Panc1 (cell line): ENCODE measurements at places on chromosomes 11 and 22.

- no peaks in the 10 kb centered on the region for H3K4me1 ChIP-seq
- no peaks in the 10 kb centered on the region; the same call in none of the 2 replicates for H3K27me3 ChIP-seq
- DNase-seq = no peak
- H3K36me3 ChIP-seq = no peaks in the 10 kb centered on the region
- no peak overlapping the region for H3K27ac ChIP-seq
Observed at GRCh38 chr11:117475716-117476530, 148.3 kb downstream of the CEP164 start.

DNA sequence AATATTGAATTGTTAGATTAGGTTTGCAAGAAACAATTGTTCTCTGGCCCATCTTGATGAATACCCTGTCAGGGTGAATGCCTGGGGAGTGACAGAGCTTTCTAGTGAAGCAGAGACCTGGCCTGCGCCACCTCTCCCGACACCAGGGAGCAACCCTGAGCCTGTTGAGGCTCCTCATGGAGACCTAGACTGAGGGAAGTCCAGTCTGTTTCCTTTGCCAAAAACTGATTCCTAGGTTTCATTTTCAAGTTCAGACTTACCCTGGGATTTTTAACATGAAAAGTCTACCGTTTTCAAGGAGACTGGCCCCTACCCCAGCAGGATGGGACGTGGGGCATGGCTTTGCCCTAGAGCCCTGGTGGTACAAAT lies 173.7 kb upstream of the SORL1-AS1 start:
- no peak overlapping the region for H3K4me3 ChIP-seq
- no peak overlapping the region for H3K27ac ChIP-seq
- H3K27me3 ChIP-seq = no peaks in the 10 kb centered on the region
- H3K4me1 ChIP-seq = no peaks in the 10 kb centered on the region

- H3K27me3 ChIP-seq = no peaks in the 10 kb centered on the region
- no peak overlapping the region for H3K4me3 ChIP-seq
- no peak overlapping the region for H3K27ac ChIP-seq
- H3K4me1 ChIP-seq = no peaks in the 10 kb centered on the region
Observed at GRCh38 chr11:70119502-70119901, 41.4 kb downstream of the ANO1 start.

- H3K36me3 ChIP-seq = no peaks in the 10 kb centered on the region
- H3K27me3 ChIP-seq = no peaks in the 10 kb centered on the region
- peaks cover 17% of the 10 kb centered on the region for H3K4me1 ChIP-seq
- no peak for DNase-seq
Observed at GRCh38 chr11:910044-910588, 494 bp downstream of the CHID1 start.

GRCh38 chr11:68229601-68230000 lies 16.5 kb upstream of the KMT5B start:
- no peaks in the 10 kb centered on the region for H3K27me3 ChIP-seq
- H3K27ac ChIP-seq = no peak overlapping the region
- DNase-seq = no peak

GRCh38 chr22:23532731-23533130 lies 47.4 kb downstream of the IGLL1 start:
- H3K27ac ChIP-seq = no peak overlapping the region
- no peaks in the 10 kb centered on the region for H3K27me3 ChIP-seq
- peaks cover 7% of the 10 kb centered on the region; the same call in 1 of the 2 replicates for H3K4me1 ChIP-seq
- H3K4me3 ChIP-seq = no peak overlapping the region

DNA sequence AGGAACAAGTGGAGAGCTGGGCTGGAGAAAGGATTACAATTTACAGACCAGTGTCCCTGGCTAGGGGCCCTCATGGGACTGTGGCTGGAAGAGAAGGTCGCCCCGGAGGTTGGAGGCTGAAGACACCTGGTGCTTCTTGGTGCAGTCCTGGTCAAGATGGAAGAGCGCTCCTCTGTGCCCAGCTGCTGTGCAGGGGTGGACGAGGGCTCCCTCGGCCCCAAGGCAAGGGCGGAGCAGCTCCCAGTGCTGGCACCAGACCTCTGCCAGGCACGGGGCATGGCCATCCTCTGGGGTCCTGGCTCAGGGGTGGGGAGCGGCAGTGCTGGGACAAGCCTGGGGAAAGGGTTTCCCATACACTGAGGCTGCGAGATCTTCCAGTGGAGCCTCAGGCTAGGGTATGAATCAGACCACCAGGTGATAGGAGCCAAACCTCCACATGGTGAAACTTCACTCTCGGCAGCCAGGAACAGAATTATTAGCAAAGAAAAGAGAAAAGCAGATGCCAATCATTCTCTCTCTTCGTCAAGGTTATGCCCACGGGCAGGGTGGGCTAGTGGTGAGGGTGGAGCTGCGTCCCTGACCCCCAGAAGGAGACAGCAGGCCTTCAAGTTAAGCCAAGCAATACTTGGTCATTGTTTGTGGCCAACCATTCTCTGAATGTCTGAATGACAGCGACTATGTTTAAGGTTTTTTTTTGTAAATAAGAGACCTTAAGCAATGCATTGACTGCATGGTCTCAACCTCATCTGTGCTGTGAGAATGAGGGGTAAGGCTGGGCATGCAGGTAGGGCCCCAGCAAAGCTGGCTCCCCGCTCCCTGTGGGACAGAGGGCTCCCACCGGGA lies 32.1 kb downstream of the PPM1F start:
- H3K4me3 ChIP-seq = no peak overlapping the region
- no peak for DNase-seq
- no peaks in the 10 kb centered on the region; the same call in 1 of the 2 replicates for H3K4me1 ChIP-seq
- H3K36me3 ChIP-seq = no peaks in the 10 kb centered on the region
- no peak overlapping the region for H3K27ac ChIP-seq

GRCh38 chr11:8262552-8263108 lies 1.0 kb downstream of the LMO1 start:
- no peak for DNase-seq
- no peaks in the 10 kb centered on the region for H3K36me3 ChIP-seq
- H3K27ac ChIP-seq = no peak overlapping the region
- peaks cover 9% of the 10 kb centered on the region for H3K4me1 ChIP-seq

GRCh38 chr11:74734559-74734925 lies 3.3 kb upstream of the CHRDL2 start:
- no peak for DNase-seq
- H3K4me3 ChIP-seq = no peak overlapping the region

GRCh38 chr11:3219281-3219892 lies 774 bp upstream of the MRGPRG start:
- no peak for DNase-seq
- H3K36me3 ChIP-seq = no peaks in the 10 kb centered on the region
- H3K27ac ChIP-seq = no peak overlapping the region
- H3K27me3 ChIP-seq = peaks cover 20% of the 10 kb centered on the region
- peaks cover 11% of the 10 kb centered on the region for H3K4me1 ChIP-seq

DNA sequence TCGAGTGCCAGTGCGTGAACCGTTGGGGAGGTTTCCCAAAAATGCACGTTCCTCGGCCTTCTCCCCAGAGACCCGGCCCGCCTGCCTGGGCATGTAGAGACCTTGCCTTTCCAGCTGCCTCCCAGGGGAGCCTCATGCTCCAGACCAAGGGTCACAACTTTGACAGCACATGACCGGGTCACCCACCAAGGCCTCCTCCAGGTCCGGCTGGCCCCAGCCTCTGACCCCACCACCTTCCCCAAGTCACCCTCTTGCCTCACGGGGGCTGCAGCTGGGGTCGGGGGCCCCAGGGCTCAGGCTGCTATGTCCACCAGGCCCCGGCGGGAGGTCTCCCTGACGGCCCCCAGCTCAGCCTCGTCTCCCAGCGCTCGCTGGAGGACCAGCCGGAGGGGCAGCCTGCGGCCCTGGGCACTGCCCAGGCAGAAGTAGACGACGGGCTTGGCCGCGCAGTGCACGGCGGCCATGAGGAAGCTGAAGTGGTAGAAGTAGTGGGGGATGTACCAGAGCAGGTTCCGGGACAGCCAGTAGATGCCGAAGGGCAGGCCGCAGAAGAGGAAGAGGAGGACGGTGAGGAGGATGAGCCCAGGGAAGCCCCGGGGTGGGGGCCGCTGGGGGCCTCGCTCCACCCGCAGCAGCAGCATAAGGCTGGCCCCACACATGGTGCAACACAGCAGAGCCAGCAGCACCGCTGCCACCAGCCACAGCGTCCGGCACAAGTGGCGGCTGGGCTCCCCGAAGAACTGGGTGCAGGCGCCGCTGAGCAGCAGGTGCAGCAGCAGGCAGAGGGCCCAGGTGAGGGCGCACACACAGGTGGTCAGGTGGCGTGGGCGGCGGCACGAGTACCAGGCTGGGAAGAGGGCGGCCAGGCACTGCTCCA lies 4.4 kb downstream of the MRGPRE start:
- DNase-seq = no peak
- H3K4me3 ChIP-seq = no peak overlapping the region
- no peak overlapping the region for H3K27ac ChIP-seq
- no peaks in the 10 kb centered on the region for H3K36me3 ChIP-seq
- H3K27me3 ChIP-seq = no peaks in the 10 kb centered on the region; the same call in 1 of the 2 replicates
- peaks cover 5% of the 10 kb centered on the region for H3K4me1 ChIP-seq
